ENCODE measurements at places on chromosomes 5 and 9. TPM values are rescaled to one million over a fixed set of nuclear protein-coding genes. Genes with fewer than 3 reads are reported as not detected.

DNA sequence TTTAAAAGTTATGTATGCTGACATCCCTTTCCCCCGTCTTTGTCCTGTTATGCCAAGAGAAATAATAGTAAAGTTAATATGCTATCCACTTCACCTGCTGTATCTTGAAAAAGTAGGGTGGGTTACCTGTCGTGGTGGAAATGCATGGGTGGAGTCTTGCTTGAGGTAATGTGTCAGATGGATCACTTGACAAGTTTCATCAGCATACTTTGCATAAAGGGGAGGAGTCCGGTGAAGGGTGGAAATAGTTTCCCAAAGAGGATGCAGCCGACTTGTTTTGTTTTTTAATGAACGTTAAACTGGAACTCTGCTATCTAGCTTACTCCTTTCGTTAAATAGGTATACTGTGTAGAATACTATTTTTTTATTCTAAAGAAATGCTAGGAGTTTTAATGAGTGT is 9.0 kb upstream of the DMRT3 start:
- peaks cover 54% of the 10 kb centered on the region for H3K27me3 ChIP-seq
- no peaks in the 10 kb centered on the region for H3K36me3 ChIP-seq
- no peak overlapping the region for H3K4me3 ChIP-seq
- DNase-seq, result no peak
- H3K4me1 ChIP-seq, result peaks cover 12% of the 10 kb centered on the region

GRCh38 chr5:112687306-112687705 is 50.4 kb upstream of the APC start:
- H3K4me1 ChIP-seq, result no peaks in the 10 kb centered on the region
- H3K36me3 ChIP-seq, result no peaks in the 10 kb centered on the region
- H3K27ac ChIP-seq, result no peak overlapping the region
- peaks cover 4% of the 10 kb centered on the region for H3K27me3 ChIP-seq
- no peak overlapping the region for H3K4me3 ChIP-seq

DNA sequence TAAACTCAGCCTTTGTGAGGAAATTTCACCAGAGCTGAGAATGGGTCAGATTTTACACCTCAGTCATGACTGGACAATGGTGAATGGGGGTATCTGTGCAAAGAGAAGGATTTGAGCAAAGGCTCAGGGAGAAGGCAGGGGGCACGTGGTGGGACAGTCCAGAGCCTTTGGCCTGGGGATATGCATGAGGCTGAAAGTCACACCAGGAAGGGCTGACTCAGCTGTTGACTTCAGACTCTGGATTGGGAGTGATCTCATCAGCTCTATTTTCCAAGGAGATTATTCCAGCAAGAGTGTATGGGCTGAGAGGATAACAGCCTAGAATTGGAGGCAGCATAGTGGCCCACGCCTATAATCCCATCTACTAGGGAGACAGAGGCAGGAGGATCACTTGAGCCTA is 53.6 kb downstream of the SAXO1 start:
- no peak overlapping the region for H3K27ac ChIP-seq
- DNase-seq, result no peak
- H3K27me3 ChIP-seq, result no peaks in the 10 kb centered on the region
- no peaks in the 10 kb centered on the region for H3K4me1 ChIP-seq
- H3K4me3 ChIP-seq, result no peak overlapping the region
- H3K36me3 ChIP-seq, result no peaks in the 10 kb centered on the region

TSLP gene
- not detected for total RNA-seq

DNA sequence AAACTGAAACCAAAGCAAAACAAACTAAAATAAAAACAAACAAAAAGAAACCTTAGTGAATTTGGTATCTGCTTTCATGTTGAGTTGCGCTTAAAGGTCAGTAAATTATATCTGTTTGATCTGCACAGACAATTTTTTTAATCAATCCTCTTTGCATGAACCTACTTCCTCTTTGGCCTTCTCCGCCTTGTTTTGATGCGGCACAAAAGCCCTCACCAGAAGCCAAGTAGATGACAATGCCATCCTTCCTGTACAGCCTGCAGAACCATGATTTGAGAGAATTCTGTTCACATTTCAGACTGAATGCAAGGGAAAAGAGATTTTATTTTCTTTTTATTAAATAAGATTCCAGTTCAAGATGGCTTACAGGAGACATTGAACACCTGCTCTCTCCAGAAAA is 473.6 kb upstream of the FTMT start:
- H3K4me3 ChIP-seq, result no peak overlapping the region
- no peaks in the 10 kb centered on the region for H3K36me3 ChIP-seq
- no peaks in the 10 kb centered on the region for H3K27me3 ChIP-seq
- H3K4me1 ChIP-seq, result no peaks in the 10 kb centered on the region

GLDC gene
- total RNA-seq, result not detected

CDH10 gene
- total RNA-seq, result not detected

DNA sequence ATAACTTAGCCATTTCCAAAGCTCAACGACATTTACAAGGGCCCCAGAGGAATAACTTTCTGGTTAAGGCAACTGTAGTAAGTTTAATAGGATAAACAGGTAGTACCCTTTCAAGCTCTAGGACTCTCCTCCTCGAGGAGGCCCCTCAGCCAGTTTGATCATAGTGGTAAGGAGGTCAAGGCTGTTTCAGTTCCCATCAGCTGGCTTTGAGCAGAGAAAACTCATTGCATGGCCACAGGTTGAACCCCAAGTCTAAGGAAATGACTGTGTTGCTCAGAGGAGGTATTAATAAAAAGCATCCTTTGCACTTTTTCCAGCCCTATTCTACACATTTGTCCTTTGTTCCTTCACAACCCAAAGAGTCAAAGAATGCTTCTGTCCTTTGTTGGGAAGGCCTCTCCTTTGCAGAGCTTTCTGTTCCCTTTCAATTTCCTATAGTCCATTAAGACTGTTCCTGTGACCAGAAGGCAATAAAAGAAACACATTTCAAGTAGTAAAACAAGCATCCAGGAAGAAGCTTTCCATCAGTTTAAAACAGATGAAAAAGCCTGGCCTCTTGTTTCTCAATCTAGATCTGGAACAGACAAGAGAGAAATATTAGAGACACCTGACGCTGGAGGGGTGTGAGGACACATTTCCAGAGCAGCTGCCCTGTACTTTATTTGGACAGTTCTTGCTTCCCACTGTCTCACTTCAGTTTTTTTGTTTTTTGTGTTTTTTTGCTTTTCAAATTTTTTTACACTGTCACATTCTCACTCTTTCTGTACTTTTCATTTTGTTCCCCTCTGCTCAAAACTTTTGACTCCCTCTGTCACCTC is 54.1 kb downstream of the PRRC1 start:
- H3K27ac ChIP-seq, result no peak overlapping the region
- no peak overlapping the region for H3K4me3 ChIP-seq
- no peaks in the 10 kb centered on the region for H3K4me1 ChIP-seq
- DNase-seq, result no peak
- H3K27me3 ChIP-seq, result peaks cover 3% of the 10 kb centered on the region

GRCh38 chr5:157961896-157962590 is 103.1 kb upstream of the CLINT1 start:
- no peak for DNase-seq
- no peak overlapping the region for H3K4me3 ChIP-seq
- no peak overlapping the region for H3K27ac ChIP-seq
- no peaks in the 10 kb centered on the region for H3K4me1 ChIP-seq
- no peaks in the 10 kb centered on the region for H3K27me3 ChIP-seq

DNA sequence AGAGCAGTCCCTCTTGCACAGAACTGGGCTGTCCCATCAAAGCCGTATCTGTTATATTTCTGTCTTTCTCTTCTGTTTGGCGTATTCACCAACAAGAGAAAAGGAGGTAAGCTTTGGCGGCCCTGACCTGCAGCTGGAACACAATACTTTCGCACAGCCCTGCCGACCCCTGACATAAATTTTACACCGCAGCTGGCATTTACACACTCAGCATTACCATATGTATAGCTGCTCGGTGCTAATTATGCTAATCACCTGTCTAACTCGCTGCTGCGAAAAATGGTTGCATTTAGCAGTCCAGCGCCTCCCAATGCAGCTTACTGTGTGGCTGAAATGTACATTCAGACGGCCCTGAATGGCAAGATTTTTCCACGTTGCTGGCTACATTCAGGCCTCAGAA is 20.8 kb downstream of the PTCH1 start:
- no peak for DNase-seq
- peaks cover 5% of the 10 kb centered on the region for H3K27me3 ChIP-seq
- H3K27ac ChIP-seq, result no peak overlapping the region
- H3K36me3 ChIP-seq, result no peaks in the 10 kb centered on the region
- peaks cover 65% of the 10 kb centered on the region for H3K4me1 ChIP-seq

FRMD3 gene
- total RNA-seq, result 1.3 TPM

GRCh38 chr9:5263351-5264218 is 32.4 kb downstream of the INSL4 start:
- no peaks in the 10 kb centered on the region for H3K4me1 ChIP-seq
- no peaks in the 10 kb centered on the region for H3K36me3 ChIP-seq
- peak; percentile 7 for DNase-seq
- no peak overlapping the region for H3K4me3 ChIP-seq
- H3K27me3 ChIP-seq, result no peaks in the 10 kb centered on the region

- H3K4me1 ChIP-seq, result no peaks in the 10 kb centered on the region
- no peak overlapping the region for H3K27ac ChIP-seq
- no peak overlapping the region for H3K4me3 ChIP-seq
- H3K27me3 ChIP-seq, result no peaks in the 10 kb centered on the region
- H3K36me3 ChIP-seq, result no peaks in the 10 kb centered on the region
Measured at GRCh38 chr5:91928754-91929521, 545.8 kb upstream of the ARRDC3 start.

GRCh38 chr5:136212252-136212721 is 19.3 kb upstream of the SMIM32 start:
- no peak overlapping the region for H3K4me3 ChIP-seq
- no peak overlapping the region for H3K27ac ChIP-seq
- DNase-seq, result peak; percentile 20

- H3K4me3 ChIP-seq, result no peak overlapping the region
- H3K36me3 ChIP-seq, result no peaks in the 10 kb centered on the region
- H3K27ac ChIP-seq, result no peak overlapping the region
- H3K27me3 ChIP-seq, result no peaks in the 10 kb centered on the region
- H3K4me1 ChIP-seq, result no peaks in the 10 kb centered on the region
- no peak for DNase-seq
Measured at GRCh38 chr9:125850106-125850632, 103.0 kb downstream of the PBX3 start.

NCS1 gene
- 0.90 TPM for total RNA-seq

- H3K27ac ChIP-seq, result no peak overlapping the region
- H3K4me3 ChIP-seq, result no peak overlapping the region
- no peaks in the 10 kb centered on the region for H3K4me1 ChIP-seq
- no peaks in the 10 kb centered on the region for H3K36me3 ChIP-seq
Measured at GRCh38 chr9:22279636-22280035, 167.0 kb upstream of the DMRTA1 start.

DNA sequence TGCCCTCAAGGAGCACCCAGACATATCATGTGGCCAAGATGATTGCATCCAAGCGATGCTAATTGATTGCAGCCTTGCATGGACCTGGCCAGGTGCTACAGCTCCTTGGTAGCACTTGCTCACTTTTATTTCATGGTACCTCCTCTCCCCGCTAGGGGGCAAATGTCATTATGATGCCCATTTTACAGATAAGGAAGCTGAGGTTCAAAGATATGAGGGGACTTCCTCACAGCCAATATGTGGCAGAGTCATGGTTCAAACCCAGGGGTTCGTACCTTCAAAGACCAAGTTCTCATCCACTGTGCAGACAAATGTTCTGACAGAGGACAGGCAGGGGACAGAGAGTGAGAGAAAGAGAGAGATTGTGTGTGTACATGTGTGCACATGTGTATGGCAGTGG is 21.9 kb upstream of the KCNMB1 start:
- H3K27me3 ChIP-seq, result no peaks in the 10 kb centered on the region
- H3K36me3 ChIP-seq, result no peaks in the 10 kb centered on the region
- no peak for DNase-seq

DNA sequence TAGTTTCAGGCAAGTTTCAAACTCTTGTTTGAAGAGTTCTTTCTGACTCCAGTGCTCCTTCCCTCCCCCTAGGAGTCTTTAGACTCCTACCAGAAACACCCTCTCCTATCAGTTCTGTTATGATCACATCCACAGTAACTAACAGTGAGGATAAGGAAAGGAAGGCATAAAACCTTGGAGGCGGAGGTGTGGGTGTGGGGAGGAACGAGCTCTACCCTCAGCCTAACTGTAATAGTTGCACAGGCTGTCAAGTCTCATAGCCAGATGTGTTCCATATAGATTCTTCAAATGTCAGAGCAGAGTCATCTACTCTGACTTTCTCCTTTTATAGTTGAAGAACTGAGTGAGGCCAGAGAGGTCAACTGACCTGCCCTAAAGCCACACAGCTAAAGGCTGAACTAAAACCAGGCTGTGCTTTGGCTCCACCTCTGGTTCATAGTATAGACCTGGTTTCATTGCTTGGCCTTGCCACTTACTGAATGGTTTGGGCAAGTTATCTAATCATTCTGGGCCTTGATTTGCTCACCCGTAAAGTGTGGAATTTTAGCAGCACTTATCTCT is 34.4 kb upstream of the PIK3R1 start:
- H3K4me3 ChIP-seq, result no peak overlapping the region
- DNase-seq, result no peak
- no peaks in the 10 kb centered on the region for H3K4me1 ChIP-seq
- H3K27ac ChIP-seq, result no peak overlapping the region
- no peaks in the 10 kb centered on the region for H3K36me3 ChIP-seq
- H3K27me3 ChIP-seq, result no peaks in the 10 kb centered on the region

GRCh38 chr5:78838753-78839152 is 146.4 kb downstream of the ARSB start:
- DNase-seq, result no peak
- H3K4me1 ChIP-seq, result no peaks in the 10 kb centered on the region
- H3K4me3 ChIP-seq, result no peak overlapping the region
- H3K36me3 ChIP-seq, result no peaks in the 10 kb centered on the region
- H3K27me3 ChIP-seq, result no peaks in the 10 kb centered on the region

- no peak for DNase-seq
- H3K27ac ChIP-seq, result no peak overlapping the region
- H3K4me1 ChIP-seq, result no peaks in the 10 kb centered on the region
- H3K27me3 ChIP-seq, result no peaks in the 10 kb centered on the region
- no peaks in the 10 kb centered on the region for H3K36me3 ChIP-seq
Measured at GRCh38 chr5:115415143-115415491, 118.7 kb upstream of the CCDC112 start.

DNA sequence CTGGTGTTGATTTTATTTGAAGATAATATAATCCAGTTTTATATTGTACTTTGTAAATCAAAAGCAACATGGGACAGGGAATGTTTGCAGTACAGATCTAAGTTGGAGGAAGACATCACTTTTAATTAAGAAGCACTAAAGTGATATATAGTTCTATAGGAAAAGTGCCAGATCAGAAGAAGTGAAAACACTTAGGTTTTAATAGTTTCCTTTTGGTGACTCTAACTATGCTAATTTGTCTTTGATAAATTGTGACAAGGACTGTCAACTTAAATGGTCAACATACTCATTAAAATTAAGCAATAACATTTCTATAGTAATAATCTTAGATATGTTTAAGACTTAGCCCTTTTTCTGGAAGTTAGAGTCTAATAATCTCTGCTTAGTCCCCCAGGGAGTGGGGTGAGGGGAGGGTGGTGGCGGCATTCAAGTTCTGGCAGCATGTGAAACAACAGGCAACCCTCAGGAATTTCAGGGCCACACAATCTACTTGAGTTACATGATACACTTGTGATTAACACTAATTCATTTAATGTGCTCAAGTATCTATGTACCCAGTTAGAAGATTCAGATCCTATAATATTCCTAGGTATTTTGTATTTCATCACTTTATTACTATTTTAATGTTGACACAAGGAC is 1026.5 kb downstream of the NR2F1-AS1 start:
- H3K27me3 ChIP-seq, result no peaks in the 10 kb centered on the region
- no peak for DNase-seq
- no peaks in the 10 kb centered on the region for H3K36me3 ChIP-seq
- no peak overlapping the region for H3K27ac ChIP-seq
